Amygdala (tissue), 56 donors: ENCODE measurements at places on chromosomes 5 and 9.

DNA sequence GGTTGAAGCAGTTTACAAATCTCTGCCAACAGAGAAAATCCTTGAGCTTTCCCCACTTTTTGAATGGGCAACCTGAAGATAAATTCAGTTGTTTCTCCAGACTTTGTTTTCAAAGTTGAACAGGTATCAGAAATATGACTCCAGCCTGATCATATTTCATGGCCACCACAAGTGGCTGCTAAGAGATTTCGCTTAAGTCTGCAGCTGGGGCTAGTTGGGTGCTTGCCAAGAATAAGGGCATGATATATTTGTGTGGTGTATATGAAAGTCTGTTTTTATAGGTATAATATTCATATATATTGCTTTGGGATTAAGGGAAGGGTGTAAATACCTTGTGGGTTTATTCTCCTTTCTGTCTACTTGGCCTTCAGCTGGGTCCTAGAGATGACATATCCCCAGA lies 168.4 kb upstream of the GDNF start:
- no peak for DNase-seq

GRCh38 chr9:123523001-123523400 lies 167.0 kb downstream of the CRB2 start:
- DNase-seq, result no peak

- no peak for DNase-seq
Observed at GRCh38 chr9:31519011-31519410, 865.4 kb upstream of the ACO1 start.

DNA sequence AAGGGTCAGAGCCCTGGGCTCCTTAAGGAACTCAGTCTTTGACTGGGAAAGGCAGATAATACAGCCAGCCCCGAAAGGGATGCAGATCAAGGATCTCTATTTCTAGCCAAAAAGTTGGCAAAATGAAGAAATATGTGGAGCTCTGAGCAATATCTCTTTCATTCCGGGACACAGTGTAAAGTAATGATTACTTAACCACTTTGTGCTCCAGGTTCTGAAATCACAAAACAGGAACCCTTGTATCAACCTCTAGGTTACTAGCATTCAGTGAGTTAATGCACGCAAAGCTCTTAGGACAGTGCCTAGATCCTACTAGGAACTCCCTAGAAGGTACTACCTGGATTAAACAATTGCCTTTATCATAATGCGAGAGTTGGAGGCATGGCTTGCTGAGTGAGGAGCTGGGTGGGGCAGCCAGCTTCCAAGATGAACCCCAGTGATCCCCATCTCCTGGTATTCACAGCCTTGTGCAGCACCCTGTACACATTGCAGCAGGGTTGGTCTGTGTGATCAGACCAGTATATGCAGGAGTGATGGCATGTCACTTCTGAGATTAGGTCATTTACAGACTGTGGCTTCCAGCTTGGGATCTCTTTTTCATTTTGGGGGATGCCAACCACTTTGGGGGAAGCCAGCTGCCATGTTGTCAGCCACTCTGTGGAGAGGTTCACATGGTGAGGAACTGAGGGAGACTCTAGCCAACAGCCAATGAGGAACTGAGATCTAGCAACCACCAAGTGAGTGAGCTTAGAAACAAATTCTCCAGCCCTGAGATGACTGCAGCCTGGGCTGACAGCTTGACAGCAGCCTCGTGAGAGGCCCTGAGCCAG lies 103.1 kb upstream of the SLC44A1 start:
- no peak for DNase-seq

GRCh38 chr9:21294364-21294774 lies 10.7 kb downstream of the IFNA5 start:
- no peak for DNase-seq

DNA sequence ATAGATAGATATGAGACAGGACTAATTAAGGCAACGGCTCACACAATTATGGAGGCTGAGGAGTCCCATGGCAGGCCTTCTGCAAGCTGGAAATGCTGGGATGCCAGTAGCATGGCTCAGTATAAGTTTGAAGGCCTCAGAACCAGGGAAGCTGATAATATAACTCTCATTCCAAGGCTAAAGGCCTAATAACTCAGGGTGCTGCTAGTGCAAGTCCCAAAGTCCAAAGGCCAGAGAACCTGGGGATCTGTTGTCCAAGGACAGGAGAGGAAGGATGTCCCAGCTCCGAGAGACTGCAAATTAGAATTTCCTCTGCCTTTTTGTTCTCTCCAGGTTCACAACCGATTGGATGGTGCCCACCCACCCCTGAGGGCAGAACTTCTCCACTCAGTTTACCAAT lies 114.5 kb downstream of the SV2C start:
- DNase-seq, result no peak
